ENCODE measurements at places on chromosomes 7 and 10.

- no peak for DNase-seq
Measured at GRCh38 chr7:158616050-158616449, 28.4 kb upstream of the PTPRN2 start.

- DNase-seq = no peak
Measured at GRCh38 chr10:80196950-80197315, 8.4 kb downstream of the ANXA11 start.

GRCh38 chr7:94368371-94368791, 26.3 kb upstream of the COL1A2 start:
- peak; percentile 89 for DNase-seq

DNA sequence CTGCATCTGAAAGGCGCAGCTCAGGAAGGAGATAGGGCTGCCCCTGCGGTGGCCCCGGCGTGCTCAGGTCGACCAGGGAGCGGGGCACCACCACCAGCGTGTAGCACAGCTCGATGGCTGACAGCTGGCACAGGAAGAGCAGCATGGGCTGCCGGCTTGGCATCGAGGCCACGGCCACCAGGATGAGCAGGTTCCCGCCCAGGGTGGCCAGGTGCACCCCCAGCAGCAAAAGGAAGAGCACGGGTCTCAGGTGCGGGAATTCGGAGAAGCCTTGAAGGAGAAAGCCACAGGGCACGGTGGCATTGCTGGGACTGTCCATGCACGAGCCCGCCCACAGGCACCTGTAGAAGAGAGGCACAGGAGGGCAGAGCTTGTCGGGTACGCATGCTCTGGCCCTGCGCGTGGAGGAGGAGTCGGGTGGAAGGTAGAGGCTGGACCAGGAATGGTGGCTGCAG, 33.9 kb downstream of the TAS2R41 start:
- no peak for DNase-seq

- DNase-seq = no peak
Measured at GRCh38 chr10:111116762-111117445, 40.1 kb downstream of the ADRA2A start.

DNA sequence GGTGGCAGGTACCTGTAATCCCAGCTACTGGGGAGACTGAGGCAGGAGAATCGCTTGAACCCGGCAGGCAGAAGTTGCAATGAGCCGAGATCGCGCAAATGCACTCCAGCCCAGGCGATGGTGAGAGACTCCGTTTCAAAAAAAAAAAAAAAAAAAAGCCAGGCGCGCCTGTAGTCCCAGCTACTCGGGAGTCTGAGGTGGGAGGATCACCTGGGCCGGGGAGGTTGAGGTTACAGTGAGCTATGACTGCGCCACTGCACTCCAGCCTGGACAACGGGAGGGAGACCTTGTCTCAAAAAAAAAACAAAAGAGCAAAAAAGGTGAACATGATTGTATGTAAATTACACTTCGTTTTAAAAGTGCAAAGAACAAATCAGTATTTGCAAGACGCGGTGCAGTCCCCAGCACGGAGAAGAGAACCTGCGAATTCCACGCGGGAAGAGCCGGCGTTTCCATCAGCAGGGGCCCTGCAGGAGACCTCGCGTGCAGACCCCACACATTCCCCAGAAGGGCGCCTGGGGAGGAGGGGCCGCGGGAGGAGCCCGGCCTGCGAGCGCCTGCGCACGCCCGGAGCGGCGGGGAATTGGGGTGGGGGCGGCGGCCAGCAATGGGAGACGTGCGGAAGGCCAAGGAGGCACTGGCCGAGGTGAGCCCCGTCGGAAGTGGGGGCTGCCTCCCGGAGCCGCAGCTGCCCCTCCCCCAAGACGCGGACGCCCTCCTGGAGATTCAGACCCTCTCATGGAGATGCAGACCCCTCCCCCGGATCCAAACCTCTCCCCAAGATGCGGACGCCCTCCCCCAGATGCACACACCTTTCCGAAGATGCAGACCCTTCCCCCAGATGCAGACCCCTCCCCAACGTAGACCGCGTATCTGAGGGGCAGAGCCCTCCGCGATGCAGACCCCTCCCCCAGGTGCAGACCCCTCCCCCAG, 16.7 kb upstream of the SUN1 start:
- DNase-seq = peak; percentile 18

GRCh38 chr10:123741711-123742110, 75.6 kb downstream of the GPR26 start:
- DNase-seq = no peak

DNA sequence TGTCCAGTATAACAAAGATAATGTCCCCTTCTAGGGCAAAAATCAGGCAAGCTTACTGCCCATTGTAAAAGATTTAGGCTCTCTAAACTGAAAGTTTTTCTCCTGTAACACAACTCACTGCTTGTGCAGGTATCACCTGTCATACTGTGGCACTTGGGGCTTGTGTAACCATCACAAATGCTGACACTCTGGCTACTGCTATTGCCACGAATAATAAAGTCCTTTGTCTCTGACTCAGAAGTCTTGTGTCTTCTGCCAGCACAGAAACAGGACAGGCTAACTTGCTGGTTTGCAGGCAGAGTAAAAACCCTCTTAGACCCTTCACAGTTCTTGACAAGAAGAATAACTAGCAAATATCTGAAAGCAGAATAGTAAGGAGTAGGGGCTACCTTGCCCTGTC, 273.9 kb downstream of the RPS24 start:
- DNase-seq = no peak

GRCh38 chr10:21260506-21261149, 264.9 kb downstream of the SKIDA1 start:
- DNase-seq = no peak
